Stimulated activated CD8-positive, alpha-beta memory T cell treated with anti-CD3 and anti-CD28 coated beads, Interleukin-15, amount 100 ng/mL, for 4 hours (primary cell): ENCODE measurements at places on chromosomes 6 and 20.

DNA sequence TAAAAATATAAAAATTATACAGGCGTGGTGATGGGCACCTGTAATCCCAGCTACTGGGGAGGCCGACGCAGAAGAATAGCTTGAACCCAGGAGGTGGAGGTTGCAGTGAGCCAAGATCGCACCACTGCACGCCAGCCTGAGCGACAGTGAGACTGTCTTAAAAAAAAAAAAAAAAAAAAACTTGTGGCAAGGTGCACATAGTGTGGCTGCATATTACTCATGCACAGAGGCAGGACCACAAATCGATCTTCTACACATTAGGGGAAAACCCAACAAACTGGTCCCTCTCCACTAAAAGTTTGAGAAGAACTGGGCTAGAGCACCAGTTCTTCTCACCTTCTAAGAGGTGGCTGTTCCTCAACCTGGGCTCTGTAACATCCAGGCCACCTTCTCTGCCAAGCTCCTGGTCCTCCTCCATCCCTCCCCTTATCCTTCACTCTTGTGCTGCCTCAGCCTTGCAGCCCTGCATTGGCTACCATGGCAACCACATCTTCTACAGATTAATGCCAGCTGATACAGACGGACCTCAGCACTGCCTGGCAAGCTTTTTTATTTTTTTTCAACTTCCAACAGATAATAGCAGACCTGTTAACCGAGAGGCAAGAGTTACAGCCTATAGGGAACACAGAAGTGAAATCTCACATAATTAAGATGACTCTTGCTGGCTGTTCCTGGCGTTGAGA, 88.0 kb downstream of the ATP9A start:
- DNase-seq: no peak

GRCh38 chr6:67431076-67431475, 1204.0 kb upstream of the ADGRB3 start:
- no peak for DNase-seq

DNA sequence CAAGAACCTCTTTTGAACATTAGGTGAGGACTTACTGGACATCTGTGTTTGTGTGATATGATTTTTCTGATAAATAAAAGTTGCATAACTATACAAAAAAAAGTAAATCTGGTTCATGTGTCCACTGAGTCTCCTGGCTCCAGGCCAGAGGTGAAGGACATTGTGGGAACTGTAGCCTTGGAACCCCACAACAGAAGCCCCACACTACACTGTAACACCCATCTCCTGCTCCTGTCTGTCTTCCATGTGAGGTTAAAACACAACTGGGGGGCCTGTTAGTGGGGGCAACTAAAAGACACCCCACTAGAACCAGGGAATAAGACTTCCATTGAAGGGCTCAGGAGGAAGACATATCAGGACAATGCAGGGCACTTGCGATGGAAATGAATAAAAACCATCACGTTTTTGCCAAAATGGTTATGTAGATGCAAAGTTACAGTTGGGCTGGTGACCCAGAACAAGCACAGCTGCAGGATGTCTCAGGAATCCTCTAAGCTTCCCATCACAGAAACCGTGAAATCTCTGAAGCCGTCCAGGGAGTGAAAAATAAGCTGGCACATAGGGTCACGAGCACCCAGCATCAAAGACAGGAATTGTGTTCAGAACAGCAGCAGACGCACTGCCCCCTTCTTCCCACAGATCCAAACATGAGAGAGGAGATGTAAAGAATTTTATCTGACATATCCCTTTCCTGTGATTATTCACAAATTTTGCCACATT, 36.7 kb upstream of the PCSK2 start:
- DNase-seq: no peak

- no peak for DNase-seq
Measured at GRCh38 chr6:130381459-130382380, 15.9 kb downstream of the TMEM200A start.

DNA sequence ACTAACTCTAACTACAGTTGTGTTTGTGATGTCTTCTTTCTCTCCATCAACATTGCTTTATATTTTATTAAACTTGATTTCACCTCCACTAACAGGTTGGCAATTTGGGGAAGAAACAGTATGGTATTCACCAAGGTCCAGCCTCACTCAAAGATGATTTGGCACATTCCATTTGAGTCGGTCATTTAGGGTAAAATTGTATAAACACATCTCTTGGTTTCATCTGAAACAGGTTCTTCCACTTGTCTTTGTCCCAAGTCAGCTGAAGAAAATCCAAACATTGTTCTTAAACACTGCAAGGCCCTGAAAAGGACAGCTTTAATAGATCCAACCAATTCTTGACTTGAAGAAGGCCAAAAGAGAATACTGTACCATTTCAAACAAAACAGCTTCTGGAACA, 104.9 kb upstream of the NT5E start:
- DNase-seq: no peak

- DNase-seq: no peak
Measured at GRCh38 chr6:39387785-39388184, 65.3 kb upstream of the KCNK16 start.

DNA sequence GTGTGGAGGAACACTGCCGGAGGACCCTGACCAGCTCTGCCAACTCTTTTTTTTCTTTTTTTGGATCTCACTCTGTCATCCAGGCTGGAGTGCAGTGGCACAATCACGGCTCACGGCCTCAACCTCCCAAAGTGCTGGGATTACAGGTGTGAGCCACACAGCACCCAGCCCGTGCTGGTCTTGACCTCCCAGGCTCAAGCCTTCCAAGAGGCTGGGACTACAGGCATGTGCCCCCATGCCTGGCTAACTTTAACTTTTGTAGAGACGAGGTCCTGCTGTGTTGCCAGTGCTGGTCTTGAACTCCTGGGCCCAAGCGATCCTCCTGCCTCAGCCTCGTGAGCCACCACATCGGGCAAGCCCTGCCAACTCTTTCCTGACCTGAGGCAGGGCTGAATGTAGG, 11.2 kb downstream of the GCNT2 start:
- no peak for DNase-seq

DNA sequence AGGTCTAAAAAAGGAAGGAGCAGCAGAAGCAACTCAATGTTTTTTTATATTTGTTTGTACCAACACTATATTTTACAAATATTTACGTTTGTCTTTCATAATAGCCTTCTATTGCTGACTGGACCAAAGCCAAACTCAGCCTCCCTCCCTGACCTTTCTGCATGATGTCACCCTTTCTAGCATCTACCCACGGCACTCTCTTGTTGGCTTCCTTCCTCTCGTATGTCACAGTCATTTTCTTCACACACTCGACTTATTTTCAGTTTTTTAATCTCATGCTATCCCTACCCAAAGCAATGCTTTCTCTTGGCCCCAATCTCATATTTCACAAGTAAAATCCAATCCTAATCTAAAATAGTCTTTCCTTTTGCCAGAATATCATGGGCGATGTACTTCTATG, 16.3 kb upstream of the FAM8A1 start:
- DNase-seq: no peak

DNA sequence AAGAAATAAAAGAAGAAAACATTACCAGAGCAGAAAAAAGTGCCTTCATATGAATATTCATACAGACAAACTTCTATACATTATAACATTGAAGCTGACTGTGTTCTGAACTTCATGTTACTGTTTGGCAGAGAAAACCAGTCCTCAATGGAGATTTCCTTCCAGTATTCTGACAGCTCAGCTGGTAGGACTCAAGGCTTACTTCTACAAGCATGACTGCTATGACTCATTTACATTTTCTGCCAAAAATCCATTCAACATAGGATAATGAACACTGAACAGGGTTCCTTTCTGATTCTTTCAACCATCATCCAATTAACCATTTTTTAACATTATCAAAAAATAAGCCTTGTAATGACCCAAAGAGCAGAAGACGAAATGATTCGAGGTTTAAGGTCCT, 25.4 kb downstream of the COL9A1 start:
- DNase-seq: no peak

DNA sequence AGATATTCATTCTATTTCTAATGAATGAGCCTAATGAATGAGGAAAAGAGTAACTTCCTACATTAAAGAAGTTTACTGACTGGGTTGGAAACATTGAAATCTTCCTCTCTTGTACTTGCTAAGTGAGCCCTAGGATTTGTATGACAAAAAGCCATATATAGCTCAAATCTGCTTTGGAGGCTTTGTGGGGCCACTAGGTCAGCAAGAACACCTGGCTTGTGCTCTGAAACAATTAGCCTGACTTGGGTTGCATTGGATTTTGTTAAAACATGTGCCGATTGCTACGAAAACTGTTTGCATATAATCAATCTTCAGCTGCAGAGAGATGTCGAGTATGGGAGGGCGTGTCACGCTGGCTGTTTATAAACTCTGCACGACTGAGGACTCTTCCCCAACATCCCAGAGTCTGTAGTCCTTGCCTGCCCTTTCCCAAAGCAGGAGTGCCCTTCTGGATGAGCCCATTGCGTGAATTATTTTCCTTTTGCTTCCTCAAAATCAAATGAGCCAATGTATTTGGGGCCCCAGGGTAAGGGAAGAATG, 684.8 kb downstream of the DHX35 start:
- no peak for DNase-seq

GRCh38 chr6:24223115-24223919, 97.3 kb downstream of the NRSN1 start:
- no peak for DNase-seq

- no peak for DNase-seq
Measured at GRCh38 chr6:135186255-135186654, 5.1 kb downstream of the MYB start.

- DNase-seq: no peak
Measured at GRCh38 chr6:52976149-52976548, 18.9 kb downstream of the GSTA4 start.

DNA sequence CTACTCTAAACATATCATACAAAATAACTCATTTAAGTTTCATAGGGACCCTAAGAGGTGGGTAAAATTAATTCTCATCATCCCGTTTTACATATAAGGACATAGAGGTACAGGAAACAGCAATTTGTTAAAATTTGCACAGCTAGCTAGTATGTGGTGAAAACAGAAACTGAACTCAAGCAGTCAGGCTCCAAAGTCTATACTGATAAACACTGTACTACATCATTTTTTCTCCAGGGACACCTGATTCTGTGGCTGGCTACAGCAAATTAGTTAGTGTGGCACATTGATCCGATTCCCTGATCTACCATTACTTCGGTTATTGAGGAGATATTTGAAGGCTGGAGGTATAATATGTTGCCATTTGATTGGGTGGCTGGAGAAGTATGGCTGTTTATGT, 36.2 kb upstream of the E2F3 start:
- no peak for DNase-seq

- no peak for DNase-seq
Measured at GRCh38 chr6:181049-181654, 111.1 kb upstream of the DUSP22 start.

DNA sequence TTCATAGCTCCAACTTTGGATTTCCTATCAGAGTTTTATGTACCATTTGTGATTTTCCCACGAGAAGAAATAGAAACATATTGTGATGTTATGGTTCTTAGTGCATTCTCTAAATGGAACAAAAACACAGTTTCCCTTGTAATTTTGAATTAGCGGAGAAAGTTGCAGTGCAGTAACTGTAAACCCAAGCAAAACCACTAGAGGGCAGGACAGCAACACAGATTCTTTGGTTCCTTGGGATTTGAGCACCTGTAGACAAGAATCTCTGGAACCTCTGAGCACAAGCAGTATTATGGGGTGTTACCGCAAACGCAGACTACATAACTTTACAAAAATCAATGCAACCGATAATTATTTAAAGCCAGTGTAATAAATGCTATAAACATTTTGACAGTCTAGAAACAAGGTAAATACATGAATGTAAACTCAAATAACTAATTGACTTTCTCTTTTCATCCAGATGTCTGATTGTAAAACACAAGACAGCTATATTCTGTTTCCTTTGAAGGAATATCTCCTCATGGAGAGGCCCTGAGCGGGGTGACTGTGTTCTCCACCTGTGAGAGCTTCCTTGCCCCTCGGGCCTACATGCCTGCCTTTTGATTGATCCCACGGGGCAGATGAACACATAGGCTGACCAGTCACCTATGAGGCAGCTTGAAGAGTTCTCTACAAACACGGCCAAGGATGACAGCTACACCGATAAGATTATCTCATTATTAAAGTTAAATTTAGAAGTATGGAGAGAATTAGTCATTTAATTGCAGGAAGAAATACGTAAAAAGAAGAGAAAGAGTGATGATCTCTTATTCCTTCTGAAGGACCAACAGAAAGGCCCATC, 67.5 kb upstream of the COL21A1 start:
- no peak for DNase-seq

GRCh38 chr6:105900125-105900937, 185.8 kb upstream of the PRDM1 start:
- no peak for DNase-seq

GRCh38 chr6:154605178-154605881, 94.8 kb upstream of the CNKSR3 start:
- DNase-seq: no peak

GRCh38 chr6:25902071-25902470, 28.0 kb upstream of the SLC17A3 start:
- DNase-seq: no peak

- no peak for DNase-seq
Measured at GRCh38 chr6:56037601-56038000, 162.2 kb upstream of the BMP5 start.

GRCh38 chr6:88867841-88868731, 95.3 kb downstream of the RNGTT start:
- DNase-seq: no peak

GRCh38 chr6:106253731-106254130, 71.8 kb downstream of the ATG5 start:
- no peak for DNase-seq

- DNase-seq: no peak
Measured at GRCh38 chr6:109420751-109421150, 19.7 kb downstream of the PPIL6 start.

DNA sequence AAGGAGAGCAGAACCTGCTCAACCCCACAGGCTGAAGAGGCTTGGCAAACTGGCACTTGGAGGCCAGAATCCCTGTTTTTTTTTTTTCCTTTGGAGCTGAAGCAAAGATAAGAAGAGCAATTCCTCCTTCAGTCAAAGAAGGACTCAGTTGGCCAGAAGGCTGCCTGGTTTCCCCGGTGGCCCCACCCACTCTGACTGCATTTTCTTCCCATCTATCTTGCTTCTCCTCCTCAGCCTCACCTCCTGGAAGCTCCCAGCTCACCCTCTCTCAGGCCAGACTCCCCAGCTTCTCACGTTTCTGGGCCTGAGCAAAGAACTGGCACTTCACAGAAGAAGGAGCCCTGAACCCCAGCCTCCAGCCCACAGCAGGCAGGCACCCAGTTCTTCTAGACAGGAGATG, 2.4 kb downstream of the LRFN2 start:
- no peak for DNase-seq

- no peak for DNase-seq
Measured at GRCh38 chr6:23584134-23584763, 541.8 kb upstream of the NRSN1 start.

- no peak for DNase-seq
Measured at GRCh38 chr6:168136622-168137021, 57.6 kb upstream of the FRMD1 start.
